B cell (primary cell): ENCODE measurements at places on chromosomes 16 and 17.
A peak's percentile ranks its signal among the peaks of the same experiment; 100 is the strongest.

DNA sequence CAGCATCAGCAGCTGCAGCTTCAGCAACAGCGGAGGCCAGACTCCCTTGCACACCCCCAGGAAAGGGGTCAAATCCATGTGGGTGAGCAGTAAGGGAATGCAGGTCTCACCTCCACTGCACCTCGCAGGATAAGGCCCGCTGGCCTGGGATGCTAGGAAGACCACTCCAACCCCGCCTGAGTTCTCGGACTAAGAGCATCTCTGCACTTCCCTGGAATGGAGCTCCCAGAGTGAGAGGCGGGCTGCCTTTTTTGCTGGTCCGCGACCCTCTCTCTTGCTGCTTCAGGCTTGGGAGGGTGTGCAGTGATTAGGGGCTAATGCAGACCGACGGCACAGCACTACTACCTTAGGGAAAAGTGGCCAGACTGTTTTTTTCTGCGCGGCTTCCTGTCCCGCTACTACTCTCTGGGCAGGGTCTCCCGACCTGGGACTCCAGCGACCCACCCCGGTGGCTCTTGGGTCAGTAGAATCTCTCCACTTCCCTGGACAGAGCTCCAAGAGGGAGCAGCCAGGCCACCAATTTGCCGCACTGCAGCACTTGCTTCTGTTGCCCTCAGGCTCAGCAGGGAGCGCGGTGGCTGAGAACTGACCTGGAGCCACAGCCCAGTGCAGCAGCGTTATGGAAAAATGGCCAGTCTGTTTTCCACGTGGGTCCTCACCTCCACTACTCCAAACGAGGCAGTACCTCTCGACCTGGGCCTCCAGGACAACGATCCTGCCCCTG is 480.4 kb downstream of the CDH8 start:
- no peak for DNase-seq

DNA sequence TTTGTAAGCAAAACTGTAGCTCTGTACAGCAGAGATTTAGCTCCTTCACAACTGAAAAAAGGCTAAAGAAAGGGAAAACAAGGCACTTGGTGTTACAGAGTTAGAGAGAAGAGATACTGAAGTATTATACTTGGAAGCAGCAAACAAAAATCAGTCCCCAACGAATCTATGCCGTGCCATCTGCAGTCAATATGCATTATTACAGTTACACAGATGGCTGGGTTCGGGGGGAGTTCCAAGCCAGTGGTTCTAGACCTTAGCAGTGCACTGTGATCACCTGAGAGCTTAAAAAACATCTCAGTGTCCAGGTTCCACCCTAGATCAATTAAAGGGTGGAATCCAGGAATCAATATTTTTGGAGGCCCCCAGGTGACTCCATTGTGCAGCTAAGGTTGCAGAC is 489.9 kb downstream of the SHISA9 start:
- DNase-seq, result peak; percentile 8

DNA sequence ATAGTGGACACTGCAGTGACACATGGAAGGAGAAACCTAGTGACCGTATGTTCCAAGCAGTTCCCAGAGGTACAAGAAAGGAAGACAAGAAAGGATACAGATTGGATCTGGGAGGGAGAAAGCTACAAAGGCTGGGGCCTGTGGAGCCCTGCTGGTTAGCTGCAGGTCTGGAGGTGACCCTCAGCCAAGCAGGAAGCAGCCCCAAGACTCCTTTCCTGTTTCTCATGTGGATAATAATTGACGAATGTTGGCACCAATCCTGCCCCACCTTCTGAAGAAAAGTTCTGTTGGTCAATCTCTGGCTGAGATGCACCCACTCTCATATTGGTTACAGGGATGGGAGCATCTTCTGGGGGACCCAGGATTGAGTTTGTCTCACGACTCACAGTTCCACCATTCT is 99.8 kb downstream of the SHISA6 start:
- no peak for DNase-seq

DNA sequence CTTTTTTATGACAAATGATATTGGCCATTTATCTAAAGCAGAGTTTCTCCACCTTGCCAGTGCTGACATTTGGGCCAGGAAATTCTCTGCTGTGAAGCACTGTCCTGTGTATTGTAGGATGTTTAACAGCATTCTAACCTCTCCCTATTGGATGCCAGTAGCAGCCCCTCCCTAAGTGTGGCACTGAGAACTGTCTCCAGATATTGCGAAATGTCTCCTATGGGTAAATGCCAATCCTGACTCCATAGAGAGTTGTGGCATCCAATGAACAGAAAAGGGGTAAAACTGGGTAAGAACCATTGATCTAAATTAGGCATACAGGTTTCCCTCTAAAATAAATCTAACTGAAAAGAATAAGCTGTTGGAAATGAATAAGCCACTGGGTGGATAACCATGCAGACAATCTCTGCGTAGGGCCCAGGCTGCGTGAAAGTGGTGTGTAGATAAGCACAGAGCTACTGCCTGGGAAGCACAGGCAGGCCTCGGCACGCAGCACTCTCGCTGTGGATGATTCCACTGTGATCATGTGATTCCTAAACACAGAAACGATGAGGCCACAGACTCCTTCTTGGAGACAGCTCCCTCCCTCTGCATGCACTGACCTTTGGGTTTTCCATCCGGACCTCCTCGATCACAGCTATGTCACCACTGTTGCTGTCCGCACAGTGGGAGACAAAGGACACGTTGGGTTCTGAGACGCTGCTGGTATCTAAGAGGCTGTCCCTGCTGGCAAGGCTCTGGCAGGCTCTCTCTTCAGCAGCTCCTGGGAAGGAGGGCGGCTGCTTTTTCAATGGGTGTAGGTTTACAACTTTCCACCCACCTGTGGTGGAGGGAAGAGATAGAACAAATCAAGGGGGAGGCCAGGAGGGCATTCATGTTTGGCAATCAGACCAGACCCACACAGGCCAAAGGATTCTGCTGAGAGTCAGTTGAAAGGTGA is 44.1 kb downstream of the GTF3C1 start:
- no peak for DNase-seq

GRCh38 chr17:6927290-6928126 is 68.3 kb upstream of the ALOX12 start:
- DNase-seq, result no peak

GRCh38 chr17:18981335-18981641 is 23.3 kb downstream of the FAM83G start:
- no peak for DNase-seq

DNA sequence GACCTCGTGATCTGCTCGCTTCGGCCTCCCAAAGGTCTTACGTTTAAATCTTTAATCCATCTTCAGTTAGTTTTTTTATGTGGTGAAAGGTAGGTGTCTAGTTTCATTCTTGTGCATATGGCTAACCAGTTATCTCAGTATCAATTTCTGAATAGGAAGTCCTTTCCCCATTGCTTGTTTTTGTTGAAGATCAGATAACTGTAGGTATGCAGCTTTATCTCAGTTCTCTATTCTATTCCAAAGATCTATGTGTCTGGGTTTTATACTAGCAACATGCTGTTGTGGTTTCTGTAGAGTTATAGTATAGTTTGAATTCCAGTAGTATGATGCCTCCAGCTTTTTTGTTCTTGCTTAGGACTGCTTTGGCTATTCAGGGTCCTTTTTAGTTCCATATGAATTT is 65.2 kb downstream of the TNFRSF13B start:
- DNase-seq, result no peak

DNA sequence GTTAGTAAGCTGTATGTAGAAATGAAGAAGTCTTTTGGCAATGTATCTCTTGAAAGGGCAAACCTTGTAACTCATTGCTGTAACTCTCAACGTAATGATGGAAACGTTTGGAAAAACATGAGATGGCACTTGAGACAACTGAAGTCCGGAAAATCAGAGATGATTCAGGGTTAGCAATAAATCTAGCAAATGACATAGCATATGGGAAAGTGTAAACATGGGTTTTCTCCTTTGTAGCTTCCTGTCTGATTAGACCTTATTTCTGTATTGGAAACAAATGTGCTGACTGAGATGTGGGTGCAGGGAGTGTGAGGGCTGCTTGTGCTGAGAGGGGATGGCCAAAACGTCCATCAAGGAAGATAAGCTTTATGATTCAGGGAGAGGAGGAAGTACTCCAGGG is 110.7 kb upstream of the FAM20A start:
- no peak for DNase-seq

- DNase-seq, result no peak
These were observed 56.4 kb downstream of the MPRIP start for GRCh38 chr17:17098551-17099179.

GRCh38 chr17:46737326-46737725 is 81.2 kb downstream of the WNT3 start:
- DNase-seq, result peak; percentile 85

DNA sequence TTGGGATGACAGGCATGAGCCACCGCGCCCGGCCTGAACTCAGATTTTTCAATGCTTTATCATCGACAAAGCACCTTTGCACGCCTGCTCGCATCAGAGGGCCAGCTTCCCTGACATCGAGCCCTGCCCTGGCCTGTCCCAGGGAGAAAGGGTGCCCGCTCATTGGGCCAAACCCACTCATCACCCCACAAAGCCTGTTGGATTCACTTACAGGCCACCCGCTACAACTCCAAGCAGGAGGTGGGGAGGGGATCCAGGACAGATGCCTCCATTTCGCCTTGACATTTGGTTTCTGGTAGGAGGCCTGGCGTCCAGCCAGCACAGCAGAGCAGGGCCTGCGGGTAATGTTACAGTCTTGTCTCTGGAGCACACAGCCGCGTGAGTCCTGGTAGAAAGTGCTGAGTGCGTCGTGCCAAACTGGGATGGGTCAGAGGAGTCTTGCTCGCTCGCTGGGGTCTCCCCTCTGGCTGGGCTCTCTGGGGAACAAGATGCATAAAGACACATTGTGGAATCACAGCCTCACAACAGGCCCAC is 19.8 kb downstream of the SMTNL2 start:
- no peak for DNase-seq

DNA sequence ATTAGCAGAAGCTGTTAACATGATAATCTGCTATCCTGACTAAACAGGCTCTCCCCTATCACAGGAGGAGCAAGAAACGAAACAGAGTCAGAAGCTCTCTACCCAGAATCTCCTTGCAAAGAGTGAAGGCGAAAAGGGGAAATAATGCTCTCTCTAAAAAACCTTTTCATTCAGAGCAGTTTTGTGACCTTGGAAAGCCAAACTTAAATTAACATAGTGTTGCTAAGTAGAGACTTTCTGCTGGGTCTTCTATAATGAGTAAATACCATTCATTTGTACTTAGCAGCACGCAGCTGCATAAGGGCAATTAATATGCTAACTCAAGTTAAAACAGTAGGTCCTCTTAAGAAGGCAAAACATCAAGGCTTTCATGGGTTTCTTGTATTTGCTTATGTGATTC is 101.7 kb upstream of the GPR139 start:
- no peak for DNase-seq

DNA sequence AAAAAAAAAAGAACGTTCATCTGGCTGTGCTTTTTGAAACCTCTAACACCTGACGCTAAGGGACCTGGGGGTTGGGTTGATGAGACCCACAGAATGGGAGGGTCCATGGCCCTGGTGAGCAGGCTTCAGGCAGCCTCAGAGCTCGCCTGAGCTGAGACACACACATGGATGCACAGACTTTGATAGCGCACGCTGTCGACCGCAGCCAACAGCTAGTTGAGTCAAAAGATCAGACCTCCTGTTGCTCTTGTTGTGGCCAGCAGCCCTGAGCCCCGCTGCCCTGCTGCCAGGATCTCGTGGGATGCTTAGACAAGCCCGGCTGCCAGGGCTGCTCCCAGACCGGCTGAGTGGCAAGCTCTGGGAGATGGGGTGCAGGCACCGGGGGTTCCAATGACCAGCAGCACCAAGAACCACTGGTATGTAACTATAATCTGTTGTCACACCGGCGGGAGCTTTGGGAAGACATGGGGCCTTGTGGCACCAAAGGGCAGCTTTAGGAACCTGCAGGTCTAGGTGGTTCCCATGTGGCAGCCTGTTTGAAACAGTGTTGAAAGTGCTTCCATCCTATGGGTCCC is 20.0 kb upstream of the MEAK7 start:
- DNase-seq, result no peak

- DNase-seq, result peak; percentile 60
These were observed 18.7 kb upstream of the ADGRG1 start for GRCh38 chr16:57609541-57610401.

DNA sequence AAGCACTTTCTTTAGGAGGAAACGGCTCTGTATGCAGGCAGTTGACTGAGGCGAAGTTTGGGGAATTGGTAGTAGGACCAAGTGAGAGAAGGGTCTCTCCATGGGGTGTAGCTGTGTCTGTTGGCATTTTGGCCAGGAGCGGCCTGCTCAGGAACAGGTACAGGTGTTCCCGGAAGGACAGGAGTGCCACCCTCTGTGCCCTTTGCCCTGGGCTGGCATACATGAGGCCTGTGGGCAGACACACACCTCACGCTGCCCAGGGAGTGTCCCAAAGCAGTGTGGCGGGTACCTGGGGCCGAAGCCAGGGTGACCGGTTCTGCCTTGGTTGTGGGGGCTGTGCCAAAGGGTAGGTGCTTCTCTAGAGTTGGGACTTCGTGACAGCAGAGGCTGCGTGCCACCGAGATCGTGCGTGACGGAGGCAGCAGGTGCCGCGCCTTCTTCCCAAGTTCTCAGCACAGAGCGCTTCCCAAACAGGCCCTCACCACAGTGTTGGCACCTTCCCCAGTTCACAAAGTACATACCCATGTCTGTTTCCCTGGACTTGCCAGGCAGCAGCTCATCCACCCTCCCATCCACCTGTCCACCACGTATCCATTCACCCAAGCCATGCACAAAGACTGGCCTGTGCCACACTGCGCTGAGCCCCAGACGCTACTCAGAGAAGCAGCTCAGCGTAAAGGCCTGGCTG is 19.9 kb upstream of the TCF25 start:
- no peak for DNase-seq

GRCh38 chr16:14658063-14658462 is 25.3 kb downstream of the BFAR start:
- peak; percentile 61 for DNase-seq

GRCh38 chr17:71405101-71405500 is 715.7 kb upstream of the SOX9 start:
- no peak for DNase-seq

DNA sequence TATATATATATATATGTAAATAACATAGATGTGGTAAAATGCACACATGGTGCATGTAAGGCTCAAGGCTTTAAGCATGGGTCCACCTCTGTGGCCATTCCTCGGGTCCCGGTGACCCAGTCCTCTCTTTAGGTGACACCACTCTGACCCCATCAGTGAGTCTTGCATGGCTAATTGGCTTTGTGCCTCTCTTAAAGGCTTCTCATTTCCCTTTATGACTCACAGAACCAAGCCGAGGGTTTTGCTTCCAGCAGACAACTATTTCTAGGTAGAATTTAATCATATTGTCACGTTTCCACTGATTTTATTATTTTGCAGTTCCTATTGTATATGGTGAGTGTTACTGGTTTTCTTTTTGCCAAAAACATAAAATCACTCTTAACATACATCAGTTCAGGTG is 59.7 kb downstream of the PLCG2 start:
- no peak for DNase-seq

- no peak for DNase-seq
These were observed 17.4 kb upstream of the RASD1 start for GRCh38 chr17:17513626-17514025.

GRCh38 chr16:75593825-75594820 is 27.9 kb downstream of the GABARAPL2 start:
- DNase-seq, result no peak

GRCh38 chr16:86026916-86027315 is 128.0 kb downstream of the IRF8 start:
- DNase-seq, result no peak

GRCh38 chr17:42276609-42277341 is 584 bp upstream of the STAT5B start:
- no peak for DNase-seq

GRCh38 chr17:79455636-79456035 is 155.2 kb downstream of the RBFOX3 start:
- DNase-seq, result no peak
